A673 (cell line): ENCODE measurements at places on chromosomes 2 and 18.

DNA sequence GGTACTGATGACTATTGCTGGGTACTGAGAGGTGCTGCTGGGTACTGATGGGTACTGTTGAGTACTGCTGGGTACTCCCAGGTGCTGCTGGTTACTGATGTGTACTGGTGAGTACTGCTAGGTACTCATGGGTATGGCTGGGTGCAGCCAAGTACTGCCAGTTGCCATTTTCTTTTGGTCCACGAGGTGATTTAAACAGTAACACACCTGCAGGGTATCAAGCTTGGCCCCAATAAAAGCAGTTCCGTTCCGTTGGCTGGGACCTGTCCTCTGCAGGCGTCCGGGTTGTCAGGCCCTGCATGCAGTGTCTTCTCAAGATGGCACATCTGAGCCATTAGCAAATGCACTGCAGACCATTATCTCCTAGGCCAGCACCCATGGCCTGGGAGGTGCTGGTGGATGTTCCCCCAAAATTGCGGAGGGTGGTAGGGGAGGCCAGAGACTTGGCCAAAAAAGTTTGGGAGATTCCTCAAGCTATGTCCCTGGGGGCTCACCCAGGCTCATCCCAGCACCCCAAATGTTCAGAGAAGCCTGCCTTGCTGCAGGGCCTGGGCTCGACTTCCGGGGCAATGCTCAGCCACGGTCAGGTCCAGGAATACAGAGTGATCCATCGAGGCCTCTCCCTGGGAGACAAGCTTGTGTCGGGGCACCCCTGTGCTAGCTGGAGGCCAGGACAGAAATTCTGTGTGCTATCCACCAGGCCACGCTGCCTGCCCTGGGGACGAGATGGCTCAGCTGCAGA lies 165.2 kb downstream of the TWIST2 start:
- no peak for DNase-seq

GRCh38 chr2:85929096-85930050 lies 40.6 kb upstream of the ST3GAL5 start:
- DNase-seq = no peak

DNA sequence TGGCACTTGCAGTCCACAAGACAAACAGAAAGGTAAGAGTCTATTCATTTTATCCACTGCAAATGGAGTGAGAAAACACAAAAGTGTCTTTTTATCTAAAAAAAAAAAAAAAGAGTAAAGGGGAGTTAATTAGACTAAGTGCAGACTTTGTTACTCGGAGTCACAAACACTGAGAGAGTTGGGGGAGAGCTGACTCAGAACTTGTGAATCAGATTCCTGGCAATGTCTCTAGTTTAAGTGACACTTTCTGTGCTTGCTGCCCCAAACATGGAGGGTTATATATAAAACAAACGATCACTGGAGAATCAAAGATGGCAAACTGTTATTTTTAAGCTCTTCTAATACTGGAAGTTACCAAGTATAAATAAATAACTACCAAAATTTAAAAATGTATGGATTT lies 505.8 kb upstream of the NRP2 start:
- no peak for DNase-seq

DNA sequence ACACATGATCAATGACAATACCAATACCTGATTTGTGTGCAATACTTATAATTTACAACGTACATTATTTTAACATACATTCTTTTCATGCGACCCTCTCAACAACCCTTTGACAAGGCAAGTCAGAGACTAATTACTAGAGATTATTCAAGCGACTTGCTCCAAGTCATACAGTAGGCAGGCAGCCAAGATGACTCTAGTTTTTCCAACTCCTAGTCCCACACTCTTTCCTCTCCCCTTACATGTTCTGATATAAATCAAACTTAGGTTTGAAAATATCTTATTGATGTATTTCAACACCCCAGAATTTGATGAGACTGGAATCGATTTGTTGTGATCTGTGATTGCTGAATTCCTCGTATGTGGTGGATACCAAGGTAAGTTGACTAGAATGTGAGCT lies 8.0 kb upstream of the CYP27C1 start:
- peak; percentile 43 for DNase-seq

GRCh38 chr2:122734766-122735424 lies 979.4 kb downstream of the TSN start:
- DNase-seq = peak; percentile 46

DNA sequence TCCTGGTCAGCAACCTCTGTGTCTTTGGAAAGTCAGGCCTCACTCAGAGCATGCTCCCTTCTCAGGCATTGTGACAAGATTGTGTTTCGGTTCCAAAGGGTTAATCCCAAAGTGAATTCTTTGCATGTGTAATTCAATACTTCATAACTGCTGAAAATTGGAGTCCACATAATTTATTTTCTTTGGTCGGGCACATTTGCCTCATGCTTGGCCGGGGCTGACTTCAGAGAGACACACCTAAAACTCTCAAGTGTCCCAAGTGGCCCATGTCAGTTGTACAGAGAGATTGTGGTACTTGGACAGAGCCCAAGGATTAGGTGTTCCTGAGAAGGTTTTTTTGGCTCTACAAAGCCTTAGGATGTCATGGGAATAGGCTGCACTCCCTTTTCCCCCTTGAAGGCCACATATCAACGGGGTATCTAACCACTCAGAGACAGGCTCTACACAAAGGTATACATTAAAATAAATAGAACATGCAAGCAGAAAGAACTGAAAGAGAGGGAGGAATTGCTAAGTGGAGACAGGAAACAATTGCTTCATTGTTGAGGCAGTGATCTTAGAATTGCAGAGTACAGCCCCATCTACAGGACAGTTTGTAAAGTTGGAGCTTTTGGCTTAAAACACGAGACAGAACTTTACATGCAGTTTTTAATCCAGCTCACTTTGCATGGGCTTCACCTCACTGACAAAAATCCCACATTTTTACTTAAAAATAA lies 1232.3 kb upstream of the ZEB2 start:
- peak; percentile 94 for DNase-seq

DNA sequence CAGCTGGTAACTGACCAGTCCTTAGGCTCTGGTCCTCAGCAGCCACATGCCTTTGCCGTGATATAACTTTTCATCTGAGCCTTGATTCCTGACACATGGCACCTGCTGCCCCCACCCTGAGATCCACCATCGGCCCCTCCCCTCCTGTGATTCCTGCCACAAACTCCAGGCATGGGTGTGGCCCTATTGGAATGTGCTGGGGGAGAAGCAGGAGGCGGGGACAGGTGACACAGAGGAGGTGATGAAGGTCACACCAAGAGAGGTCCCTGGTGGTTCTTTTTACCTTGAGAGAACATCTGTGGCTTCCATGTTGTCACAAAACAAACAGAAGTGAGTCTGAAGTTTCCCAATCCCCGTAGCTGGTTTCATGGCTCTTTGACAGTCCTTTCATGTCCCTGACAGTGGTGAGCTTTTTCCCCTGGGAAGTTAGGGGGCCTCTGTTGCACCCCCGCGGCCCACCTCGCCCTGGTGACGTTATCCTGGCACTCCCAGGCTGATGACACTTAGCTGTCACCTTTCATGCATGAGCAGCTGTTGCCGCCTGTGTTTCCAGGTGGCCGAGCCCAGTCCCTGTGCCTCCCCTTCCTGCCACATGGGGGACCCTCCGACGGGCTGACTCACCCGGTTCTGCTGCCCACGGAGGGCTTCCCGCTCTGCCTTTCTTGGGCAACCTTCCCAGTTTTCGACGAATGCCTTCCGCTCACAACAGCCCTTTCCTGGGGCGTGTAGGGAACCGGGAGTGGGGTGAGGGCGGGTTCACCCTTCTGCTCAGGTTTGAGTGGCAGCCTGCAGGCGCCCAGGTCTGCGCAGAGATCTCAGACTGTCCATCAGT lies 66.3 kb upstream of the GLI2 start:
- DNase-seq = peak; percentile 85

- no peak for DNase-seq
Observed at GRCh38 chr2:48122166-48122565, 215.9 kb upstream of the FBXO11 start.

DNA sequence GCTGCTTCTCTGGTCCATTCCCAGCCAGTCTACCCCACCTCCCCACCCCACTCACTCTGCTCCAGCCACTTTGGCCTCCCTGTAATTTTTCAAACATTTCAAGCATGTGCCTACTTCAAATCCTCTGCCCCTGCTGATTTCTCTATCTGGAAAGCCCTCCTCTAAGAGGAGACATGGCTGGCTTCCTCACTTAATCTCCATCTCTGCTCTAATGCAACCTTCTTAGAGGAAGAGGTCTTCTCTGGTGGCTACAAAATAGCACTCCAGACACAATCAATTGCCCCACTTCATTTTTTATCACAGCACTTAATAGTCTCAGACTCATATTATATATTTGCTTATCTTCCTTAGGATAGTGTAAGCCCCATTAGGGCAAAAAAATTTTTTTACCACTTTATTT lies 161.1 kb upstream of the SLC39A10 start:
- DNase-seq = no peak

GRCh38 chr18:62682371-62682770 lies 33.0 kb upstream of the PHLPP1 start:
- peak; percentile 84 for DNase-seq

GRCh38 chr2:201116959-201117734 lies 1.2 kb downstream of the CFLAR start:
- DNase-seq = peak; percentile 87

GRCh38 chr2:38064801-38065501 lies 11.0 kb downstream of the CYP1B1 start:
- no peak for DNase-seq

GRCh38 chr18:72140007-72140406 lies 404.1 kb downstream of the CBLN2 start:
- no peak for DNase-seq

DNA sequence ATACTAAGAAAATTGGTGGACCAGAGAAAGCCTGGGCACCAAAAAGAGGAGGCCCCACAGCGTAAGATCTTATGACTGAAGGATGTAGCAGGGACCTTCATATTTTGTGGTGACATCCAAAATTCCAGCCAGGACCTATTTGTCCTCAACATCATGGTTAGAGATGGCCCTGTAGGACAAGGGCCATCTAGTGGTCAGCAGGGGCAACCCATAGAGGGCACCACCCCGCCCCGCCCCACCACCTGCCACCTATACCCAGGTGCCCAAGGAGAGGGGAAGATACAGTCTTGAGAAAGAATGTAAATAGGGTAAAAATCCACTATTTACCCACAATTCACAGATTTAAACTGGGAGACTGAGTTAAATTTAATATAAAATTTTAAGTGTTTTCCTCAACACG lies 59.6 kb upstream of the TMEM163 start:
- DNase-seq = no peak

GRCh38 chr2:240647503-240648154 lies 22.3 kb downstream of the GPR35 start:
- DNase-seq = no peak

DNA sequence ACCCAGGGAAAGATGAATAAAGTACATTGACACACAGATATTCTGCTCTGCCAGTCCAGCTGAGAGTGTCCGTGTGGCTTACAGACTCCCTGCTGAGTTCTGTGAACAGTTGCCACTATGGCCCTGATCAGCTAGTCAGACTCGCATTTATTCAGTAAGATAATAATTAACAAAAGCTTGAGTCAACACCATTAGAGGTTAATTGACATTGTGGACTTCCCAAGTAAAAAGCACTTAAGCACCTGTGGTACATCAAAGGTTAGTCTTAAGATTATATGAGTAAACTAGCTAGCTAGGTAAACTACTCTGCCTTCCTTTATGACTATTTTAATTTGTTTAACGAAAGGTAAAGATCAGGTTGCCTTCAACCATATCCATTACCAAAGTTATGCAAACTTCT lies 33.7 kb downstream of the ANKRD30B start:
- no peak for DNase-seq

GRCh38 chr2:80459028-80459427 lies 154.5 kb upstream of the LRRTM1 start:
- DNase-seq = no peak

GRCh38 chr2:181371195-181371594 lies 86.0 kb upstream of the ITGA4 start:
- DNase-seq = no peak

DNA sequence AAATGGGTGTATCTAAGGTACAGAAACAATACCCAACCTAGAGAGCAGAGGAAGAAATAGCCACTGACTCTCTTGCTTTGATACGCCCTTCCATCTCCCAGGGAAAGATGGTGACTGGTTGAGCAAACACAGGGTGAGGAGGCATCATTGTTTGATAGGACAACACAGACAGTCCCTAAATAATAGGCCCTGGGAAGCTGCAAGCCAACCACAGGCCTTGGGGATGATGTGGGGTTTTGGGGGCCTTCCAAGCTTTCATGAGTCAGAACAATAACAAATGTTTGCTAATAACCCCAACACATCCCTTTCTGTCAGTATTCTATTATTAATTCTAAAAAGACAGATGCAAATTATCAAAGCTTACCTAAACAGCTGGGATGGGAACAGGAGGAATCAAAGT lies 9.8 kb downstream of the LGALSL start:
- DNase-seq = no peak

GRCh38 chr2:238496756-238497609 lies 70.3 kb downstream of the ASB1 start:
- no peak for DNase-seq

GRCh38 chr2:229852565-229852964 lies 69.2 kb downstream of the TRIP12 start:
- DNase-seq = peak; percentile 90

- no peak for DNase-seq
Observed at GRCh38 chr2:152405206-152406118, 70.5 kb downstream of the FMNL2 start.

GRCh38 chr2:234686088-234686890 lies 189.4 kb upstream of the ARL4C start:
- DNase-seq = no peak

DNA sequence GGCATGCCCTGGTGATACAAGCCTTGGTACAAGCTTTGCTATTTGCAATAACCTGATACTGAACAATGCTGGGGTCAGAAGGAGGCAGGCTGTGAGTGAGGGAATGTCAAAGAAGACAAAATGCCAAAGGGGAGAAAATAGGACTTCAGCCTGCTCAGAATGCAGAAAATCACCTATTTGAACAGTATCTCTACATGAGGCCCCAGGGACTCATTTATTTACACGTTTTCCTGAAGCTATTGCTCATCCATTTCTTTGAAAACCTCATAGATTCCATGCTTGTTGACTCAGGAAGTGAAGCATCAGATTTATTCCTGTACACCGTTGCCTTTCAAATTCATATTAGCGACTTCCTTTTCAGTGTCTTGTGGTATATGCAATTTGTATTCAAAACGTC lies 69.4 kb upstream of the CBLN2 start:
- peak; percentile 2 for DNase-seq

- DNase-seq = no peak
Observed at GRCh38 chr2:34985474-34985873, 1370.1 kb upstream of the CRIM1 start.

- DNase-seq = no peak
Observed at GRCh38 chr18:43081396-43081795, 34.1 kb downstream of the RIT2 start.

GRCh38 chr2:196244516-196244915 lies 73.1 kb upstream of the STK17B start:
- DNase-seq = no peak

- no peak for DNase-seq
Observed at GRCh38 chr2:208643145-208643544, 236.6 kb downstream of the PTH2R start.

DNA sequence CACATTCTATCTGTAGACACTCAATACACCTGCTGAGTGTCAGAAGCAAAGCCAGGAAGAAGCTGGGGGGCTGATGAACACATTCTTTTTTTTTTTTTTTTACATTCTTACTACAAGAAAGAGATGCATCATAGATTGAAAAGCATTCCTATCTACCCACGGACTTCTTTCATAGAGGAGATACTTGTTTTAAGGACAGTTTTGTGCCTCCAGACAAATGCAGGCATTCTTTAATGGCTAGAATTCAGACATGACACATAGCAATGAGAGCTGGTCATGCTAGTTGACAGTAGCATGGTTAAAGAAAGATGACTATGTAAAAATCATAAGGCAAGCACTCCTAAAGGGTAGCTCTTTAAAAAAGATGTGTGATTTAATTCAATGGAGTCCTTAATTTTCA lies 110.2 kb downstream of the EPHA4 start:
- no peak for DNase-seq
